ENCODE measurements at places on chromosomes 5 and 9.

DNA sequence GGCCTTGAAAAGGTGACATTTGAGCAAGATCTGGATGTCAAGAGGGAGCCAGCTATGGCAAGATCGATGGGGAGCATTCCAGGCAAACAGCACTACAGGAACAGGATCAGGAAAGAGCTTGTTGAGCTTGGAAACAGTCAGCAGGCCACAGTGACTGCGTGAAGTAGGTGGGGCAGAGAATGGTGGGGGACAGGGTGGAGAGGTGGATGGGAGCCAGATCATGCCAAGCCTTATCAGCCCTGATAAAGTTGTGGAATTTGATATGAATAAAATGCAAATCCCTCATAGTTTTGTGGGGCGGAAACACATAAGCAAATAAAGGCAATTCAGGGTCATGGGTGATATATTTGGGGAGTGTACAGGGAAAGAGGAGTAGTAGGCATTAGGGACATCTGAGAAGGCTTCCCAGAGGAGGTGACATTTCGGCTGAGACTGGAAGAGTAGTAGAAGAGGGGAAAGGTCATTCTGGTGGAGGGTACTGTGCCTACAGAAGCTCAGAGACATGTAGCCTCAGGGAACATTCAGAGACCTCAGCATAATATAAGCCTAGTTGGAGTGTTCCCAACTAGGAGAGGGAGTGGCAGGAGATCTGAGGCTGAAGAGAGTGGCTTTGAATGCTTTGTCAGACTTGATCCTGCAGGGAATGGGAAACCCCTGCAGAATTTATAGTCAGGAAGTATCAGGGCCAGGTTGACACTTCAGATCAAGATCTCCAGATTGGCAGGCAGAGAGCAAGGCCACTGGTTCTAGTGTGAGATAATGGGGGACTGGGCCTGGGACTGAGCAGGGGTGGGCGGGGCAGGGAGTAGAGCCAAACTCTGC, 9.7 kb upstream of the CYSTM1 start:
- DNase-seq = no peak

DNA sequence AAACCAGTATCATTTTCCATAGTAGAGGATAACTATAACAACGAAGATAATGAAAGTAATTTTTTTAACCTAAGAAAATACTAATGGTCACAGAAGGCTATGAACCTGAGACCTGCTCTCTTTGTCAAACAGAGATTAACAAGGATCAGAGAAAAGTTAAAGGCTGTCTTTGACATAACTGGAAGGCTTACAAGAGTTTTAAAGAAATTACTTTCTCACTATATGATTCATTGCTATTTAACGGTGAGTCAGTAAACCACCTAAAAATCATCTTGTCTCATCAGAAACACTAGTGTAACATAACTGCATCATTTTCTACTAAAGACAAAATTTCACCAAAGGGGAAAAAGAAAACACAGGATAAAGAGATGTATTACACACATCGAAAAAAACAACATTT, 19.3 kb downstream of the MLANA start:
- DNase-seq = no peak

- no peak for DNase-seq
Measured at GRCh38 chr9:136582977-136583735, 37.3 kb upstream of the NOTCH1 start.

GRCh38 chr9:85331626-85332025, 410.1 kb downstream of the AGTPBP1 start:
- no peak for DNase-seq

GRCh38 chr9:124355039-124355940, 60.0 kb downstream of the PSMB7 start:
- DNase-seq = no peak

- no peak for DNase-seq
Measured at GRCh38 chr5:106311230-106311915, 1359.4 kb downstream of the EFNA5 start.

- no peak for DNase-seq
Measured at GRCh38 chr5:58979090-58979489, 396.2 kb downstream of the RAB3C start.

DNA sequence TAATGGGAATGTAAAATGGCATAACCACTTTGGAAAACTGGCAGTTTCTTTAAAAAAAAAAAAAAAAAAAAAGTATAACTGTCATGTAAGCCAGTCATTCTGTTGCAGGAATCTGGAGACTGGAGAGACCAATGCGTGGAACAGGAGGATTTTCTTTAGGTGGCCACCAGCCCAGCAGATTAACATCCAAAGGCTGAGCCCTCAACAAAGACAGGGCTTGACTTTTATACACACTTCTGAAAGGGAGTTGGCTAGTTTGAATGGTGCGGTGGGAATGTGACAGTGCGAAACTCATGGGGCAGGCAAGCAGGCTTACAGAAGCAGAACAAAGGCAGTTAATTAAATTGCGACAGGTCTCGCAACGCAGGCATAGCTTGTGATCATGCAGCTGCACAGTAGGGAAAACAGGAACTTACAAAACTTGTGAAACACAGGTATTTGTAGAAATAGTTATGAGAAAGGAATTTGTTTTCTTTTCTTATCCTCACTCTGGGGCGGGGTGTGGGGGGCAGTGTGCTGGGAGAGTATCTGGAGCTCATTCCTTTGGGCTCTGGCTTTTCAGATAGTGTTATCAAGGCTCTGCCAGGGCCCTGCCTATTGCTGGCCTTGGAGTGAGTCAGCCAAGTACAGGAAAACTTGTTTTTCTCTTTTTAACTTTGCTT, 12.0 kb downstream of the UIMC1 start:
- DNase-seq = no peak

GRCh38 chr5:154181161-154181560, 9.4 kb upstream of the GALNT10 start:
- DNase-seq = no peak

DNA sequence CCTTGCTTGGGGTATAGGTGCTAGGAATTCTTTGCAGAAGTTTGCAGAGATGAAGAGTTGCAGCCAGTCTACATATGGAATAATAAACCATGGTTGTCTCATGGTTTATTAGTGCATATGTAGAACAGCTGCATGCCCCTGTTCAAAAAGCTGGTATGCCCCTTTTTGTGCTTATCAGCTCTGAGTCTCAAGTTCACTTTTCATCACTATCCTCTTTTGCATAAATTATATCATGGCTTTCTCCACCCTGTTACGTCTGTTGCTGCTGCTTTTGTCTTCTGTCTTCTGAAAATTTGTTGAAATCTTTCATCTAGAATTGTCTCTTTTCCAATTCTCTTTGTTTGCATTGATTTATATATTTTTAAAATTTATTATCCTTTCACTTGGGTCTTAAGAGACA, 172.0 kb downstream of the CPLANE1 start:
- no peak for DNase-seq

GRCh38 chr9:16771356-16771755, 99.1 kb downstream of the BNC2 start:
- DNase-seq = no peak

GRCh38 chr9:121185774-121186403, 15.8 kb downstream of the RAB14 start:
- DNase-seq = no peak

- DNase-seq = peak; percentile 74
Measured at GRCh38 chr5:38208782-38209378, 49.5 kb upstream of the EGFLAM start.

- no peak for DNase-seq
Measured at GRCh38 chr5:172353846-172354245, 70.3 kb upstream of the UBTD2 start.

DNA sequence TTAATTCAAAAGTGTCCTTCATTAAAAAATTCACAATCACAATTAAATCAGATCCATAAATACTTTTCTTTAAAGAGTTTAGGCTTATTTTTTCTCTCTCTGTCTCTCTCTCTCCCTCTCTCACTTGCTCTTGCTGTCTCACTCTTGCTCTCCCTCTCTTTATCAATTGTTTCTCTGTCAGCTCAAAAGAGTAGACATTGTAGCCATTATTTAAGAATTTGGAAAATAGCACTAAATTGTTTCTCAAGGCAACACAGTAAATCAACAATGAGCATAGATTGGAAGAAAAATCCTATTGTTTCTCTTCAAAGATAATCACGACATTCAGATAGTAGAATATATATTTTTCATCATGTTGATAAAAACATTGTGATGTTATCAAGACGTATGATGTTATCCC, 1114.0 kb downstream of the PTPRD start:
- DNase-seq = no peak

DNA sequence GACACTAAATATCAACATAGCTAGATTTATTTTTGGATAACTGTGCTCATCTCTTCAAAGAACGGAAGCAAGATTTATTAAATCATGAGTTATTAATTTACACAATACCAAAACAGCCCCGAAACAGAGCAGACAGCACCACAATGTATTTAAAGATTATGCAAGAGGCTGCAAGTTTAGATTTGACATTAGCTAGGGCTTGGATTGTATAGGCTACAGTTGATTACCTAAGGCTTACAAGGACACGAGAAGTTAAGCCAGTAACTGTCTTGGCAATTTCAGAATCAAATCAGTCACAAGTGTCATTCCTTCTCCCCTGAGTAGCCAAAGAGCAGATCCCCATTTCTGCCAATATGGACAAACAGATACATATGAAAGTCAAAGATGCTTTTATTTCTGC, 152.6 kb downstream of the MED27 start:
- DNase-seq = no peak

DNA sequence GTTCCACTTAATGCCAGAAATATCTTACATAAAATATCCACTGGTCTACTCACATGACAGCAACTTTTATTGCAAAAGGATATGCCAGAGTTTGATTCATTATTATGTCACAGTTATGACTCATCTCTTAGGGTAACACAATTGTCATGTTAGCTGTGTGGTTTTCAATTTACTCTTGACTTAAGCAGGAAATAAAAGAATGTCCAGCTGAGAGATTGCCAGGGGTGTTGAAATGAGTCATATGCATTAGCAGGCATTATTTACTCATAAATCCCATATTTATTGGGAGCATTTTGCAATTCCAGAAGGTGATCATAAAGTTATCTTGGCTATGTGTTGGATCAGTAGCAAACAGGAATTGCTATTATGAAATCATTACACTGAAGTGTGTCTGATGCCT, 1164.6 kb upstream of the CDH18 start:
- DNase-seq = peak; percentile 86

GRCh38 chr9:6673326-6674025, 27.9 kb upstream of the GLDC start:
- DNase-seq = no peak

- DNase-seq = peak; percentile 76
Measured at GRCh38 chr5:110297152-110297670, 429.3 kb downstream of the TMEM232 start.

DNA sequence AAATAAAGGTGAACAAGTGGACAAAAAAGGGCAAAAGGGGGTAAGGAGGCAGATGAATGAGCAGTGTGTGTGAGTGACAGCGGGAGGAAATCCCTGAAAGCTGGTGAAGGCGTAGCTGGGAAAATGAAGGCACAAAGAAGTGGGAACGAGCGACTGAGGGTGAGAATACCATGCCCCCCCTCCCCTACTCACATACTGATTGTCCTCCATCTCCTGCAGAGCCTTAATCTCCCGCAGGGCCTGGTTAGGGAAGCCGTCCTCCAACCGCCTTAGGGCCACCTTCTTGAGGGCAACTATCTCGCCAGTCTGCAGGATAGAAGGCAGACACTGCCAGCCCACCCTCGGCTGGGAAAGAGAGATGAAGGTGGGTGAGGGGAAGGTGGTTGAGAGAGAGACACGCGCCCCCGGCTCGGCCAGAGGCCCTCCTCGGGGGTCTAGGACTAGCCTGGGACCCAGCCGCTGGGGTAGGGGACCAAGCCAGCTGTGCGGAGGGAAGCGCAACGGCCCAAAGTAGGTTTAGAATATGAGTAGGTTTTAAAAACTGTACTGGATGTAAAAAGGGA, 522 bp downstream of the CDK20 start:
- no peak for DNase-seq

- DNase-seq = peak; percentile 82
Measured at GRCh38 chr5:16350816-16351215, 114.8 kb downstream of the ZNF622 start.

- DNase-seq = no peak
Measured at GRCh38 chr5:142159354-142159753, 50.8 kb downstream of the NDFIP1 start.

DNA sequence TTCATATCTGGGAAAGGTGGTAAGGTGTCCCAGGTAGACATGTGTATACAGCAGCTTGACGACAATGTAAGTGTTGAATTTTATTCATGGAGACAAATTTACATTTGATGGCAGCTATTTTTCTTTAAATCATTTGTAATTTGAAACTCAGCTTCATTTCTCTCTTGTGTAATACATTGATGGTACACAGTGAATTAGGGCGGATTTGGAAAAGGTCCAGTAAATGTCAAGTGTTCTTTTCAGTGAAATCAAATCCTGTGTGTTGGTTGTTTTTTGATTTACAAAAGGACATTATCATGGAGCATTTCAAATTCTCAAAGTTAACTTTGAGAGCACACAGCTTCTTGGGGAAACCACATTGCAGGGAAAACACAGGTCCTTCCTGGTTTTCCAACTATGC, 30.0 kb upstream of the PCSK1 start:
- peak; percentile 17 for DNase-seq

All from NCI-H2081 (cell line).